ENCODE measurements at places on chromosomes 1 and 21. TPM values are rescaled to one million over a fixed set of nuclear protein-coding genes. Genes with fewer than 3 reads are reported as not detected.

DNA sequence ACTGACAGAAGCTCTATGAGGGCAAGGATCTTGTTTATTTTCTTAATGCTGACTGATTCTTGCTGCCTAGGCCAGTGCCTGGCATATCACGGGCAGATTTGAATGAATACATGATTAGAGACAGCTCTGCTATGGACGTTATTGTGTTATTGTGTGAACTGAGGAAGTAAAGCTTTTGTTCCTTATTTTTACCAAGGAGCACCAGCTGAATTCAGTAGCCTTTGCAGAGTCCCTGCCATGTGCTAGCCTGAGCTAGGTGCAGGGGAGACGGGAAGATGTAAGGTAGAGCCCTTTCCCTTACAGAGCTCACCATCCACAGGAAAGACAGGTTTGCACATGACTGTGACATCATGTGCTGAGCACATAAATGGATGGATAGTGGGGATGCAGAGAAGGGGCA, 36.0 kb upstream of the SCMH1 start:
- no peak for DNase-seq

DNA sequence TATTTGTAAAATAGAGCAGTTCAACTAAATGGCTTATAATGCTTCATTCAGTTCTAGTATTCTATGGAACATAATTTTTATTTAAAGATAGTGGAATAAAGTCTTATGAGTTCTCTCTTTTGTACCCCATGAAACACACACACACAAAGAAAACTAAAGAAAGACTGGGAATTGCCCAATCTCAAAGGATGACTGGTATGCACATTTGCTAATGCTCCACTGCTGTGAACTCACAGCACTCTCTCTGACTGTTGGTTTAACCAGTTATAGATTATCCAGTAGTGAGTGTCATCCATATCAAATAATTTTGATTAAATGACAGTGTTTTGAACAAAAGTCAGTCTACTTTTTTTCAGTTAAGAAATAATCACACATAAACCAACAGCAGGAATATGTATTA, 1082.4 kb upstream of the B3GALT2 start:
- DNase-seq = no peak

The VWA5B1 gene
- 0.30 TPM for total RNA-seq

The CDC20 gene
- total RNA-seq = 2.4 TPM

The TMPRSS3 gene
- total RNA-seq = 3.8 TPM

Measured in lower lobe of right lung (tissue), 2 donors.